ENCODE measurements at places on chromosomes 4 and X.

DNA sequence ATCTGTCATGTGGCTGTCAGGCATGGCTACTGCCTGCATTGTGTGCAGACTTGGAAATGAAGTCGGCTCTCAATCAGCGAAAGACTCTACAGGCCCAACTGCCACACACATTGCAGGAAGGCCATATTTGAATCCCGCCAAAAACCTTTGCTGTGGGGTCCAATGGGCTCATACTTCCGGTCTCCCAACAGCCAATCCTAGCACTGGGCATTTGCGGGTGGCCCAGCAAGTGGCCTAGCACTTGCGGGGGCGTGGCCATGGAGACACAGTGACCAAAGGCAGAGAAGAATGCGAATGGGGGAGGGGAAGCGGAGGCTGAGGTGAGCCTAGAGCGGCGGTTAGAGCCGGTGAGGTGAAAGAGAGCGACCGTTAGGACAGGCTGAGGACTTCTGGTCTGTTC lies at the start of gene OTUD6A:
OTUD6A (plus strand) TSS at position 382 of the 400 bp plus-strand sequence. CDS start 68 bp downstream, outside the sequence.
- no peak for DNase-seq

- DNase-seq: peak; percentile 97
Observed at GRCh38 chr4:40672528-40673522, 43.2 kb upstream of the RBM47 start.

GRCh38 chrX:101658661-101659491 lies 774 bp downstream of the ARMCX2 start:
- peak; percentile 58 for DNase-seq

GRCh38 chrX:19514791-19515614 lies at the start of gene MAP3K15:
Gene MAP3K15, minus strand, starts transcription at chrX:19515508. Its CDS starts 247 bp downstream, at chrX:19515261.
- peak; percentile 41 for DNase-seq

GRCh38 chr4:165709516-165709915 lies 163.5 kb upstream of the TLL1 start:
- DNase-seq: no peak

DNA sequence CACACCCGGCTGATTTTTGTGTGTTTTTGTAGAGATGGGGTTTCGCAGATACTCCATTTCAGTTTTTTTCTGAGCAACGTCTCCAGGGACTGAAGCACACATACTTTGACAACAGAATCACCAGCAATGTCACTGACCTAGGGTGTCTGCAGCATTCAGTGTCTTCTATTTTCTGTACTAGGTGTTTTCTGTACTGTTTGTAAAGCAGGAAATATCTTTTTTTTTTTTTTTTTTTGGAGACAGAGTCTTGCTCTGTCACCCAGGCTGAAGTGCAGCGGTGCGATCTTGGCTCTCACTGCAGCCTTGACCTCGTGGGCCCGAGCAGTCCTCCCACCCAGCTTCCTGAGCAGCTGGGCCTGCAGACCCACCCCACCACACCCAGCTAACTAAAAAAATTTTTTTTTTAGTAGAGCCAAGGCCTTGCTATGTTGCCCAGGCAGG lies 8.9 kb downstream of the ADD1 start:
- DNase-seq: no peak

- DNase-seq: no peak
Observed at GRCh38 chr4:39548425-39549067, 21.3 kb upstream of the UGDH start.

- DNase-seq: peak; percentile 52
Observed at GRCh38 chrX:129723511-129723910, 15.3 kb upstream of the XPNPEP2 start.

- peak; percentile 34 for DNase-seq
Observed at GRCh38 chr4:48129307-48130014, 4.6 kb downstream of the TXK start.

Measured in ELR (cell line).